ENCODE measurements at places on chromosomes 6 and 20. TPM values are rescaled to one million over a fixed set of nuclear protein-coding genes. Genes with fewer than 3 reads are reported as not detected.

The RSPO3 gene
- total RNA-seq: not detected

The TFAP2B gene
- not detected for total RNA-seq

The EFCAB8 gene
- not detected for total RNA-seq

The RIPOR3 gene
- 0.13 TPM for total RNA-seq

The SRXN1 gene
- 65.4 TPM for total RNA-seq

The CRISP3 gene
- not detected for total RNA-seq

The PDE10A gene
- 0.17 TPM for total RNA-seq

The PCNA gene
- 103 TPM for total RNA-seq

The MTFR2 gene
- total RNA-seq: 7.3 TPM

The RTF2 gene
- total RNA-seq: 149 TPM

The NNAT gene
- total RNA-seq: not detected

The ZSCAN31 gene
- total RNA-seq: 0.64 TPM

The SLC24A3 gene
- total RNA-seq: not detected

All from HFFc6 (cell line).